ENCODE measurements at places on chromosomes 1 and 21.

DNA sequence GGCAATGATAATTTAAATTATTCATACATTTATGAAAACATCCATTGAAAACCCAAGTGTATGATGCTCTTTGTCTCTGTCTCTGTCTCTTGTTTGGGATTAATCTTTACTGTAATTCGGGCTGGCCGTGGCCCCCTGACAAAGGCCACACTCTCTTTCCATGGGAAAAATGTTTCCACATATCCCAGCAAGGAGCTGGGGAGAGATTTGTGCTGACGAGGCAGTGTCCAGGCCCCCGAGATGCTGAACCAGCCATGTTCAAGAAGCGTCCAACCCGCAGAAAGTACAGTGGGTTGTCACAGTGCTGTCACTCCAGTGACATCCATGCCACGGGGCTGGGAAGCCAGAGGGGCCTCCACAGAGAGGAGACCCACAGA lies 147.0 kb downstream of the PRDM16 start:
- DNase-seq: no peak

DNA sequence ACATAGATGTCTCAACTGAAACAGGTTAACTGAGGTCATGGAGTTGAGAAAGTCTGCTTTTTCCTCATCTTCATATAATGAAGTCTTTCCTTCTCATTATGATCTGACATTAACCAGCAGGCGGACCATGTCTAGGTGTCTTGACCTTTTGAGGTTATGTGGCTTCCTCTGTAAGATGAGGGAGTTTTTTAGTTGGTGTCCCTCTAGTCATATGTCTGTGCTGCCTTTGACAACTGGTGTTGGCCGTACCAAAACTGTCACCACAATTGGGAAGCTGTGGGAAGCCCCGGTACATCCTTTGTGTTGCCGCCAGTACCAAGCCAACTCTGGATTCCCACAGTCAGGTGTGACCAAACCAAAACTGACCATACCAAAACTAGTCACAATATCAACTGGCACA lies 105.1 kb downstream of the PBX1 start:
- DNase-seq: no peak

GRCh38 chr1:23286401-23286800 lies 57.7 kb downstream of the HNRNPR start:
- no peak for DNase-seq

GRCh38 chr1:39116860-39117728 lies 87.4 kb upstream of the MACF1 start:
- DNase-seq: no peak

GRCh38 chr1:70140894-70141293 lies 64.5 kb downstream of the LRRC40 start:
- no peak for DNase-seq

- DNase-seq: peak; percentile 94
These were observed at the start of gene IER5 for GRCh38 chr1:181088079-181089016. Gene IER5, plus strand, starts transcription at chr1:181088700. Its CDS starts 203 bp downstream, at chr1:181088903.

- DNase-seq: no peak
These were observed 226.4 kb downstream of the DYRK1A start for GRCh38 chr21:37593015-37593414.

GRCh38 chr1:155383406-155383805 lies 62.7 kb downstream of the RUSC1 start:
- DNase-seq: no peak

- DNase-seq: no peak
These were observed 391.0 kb downstream of the OMA1 start for GRCh38 chr1:58155418-58156123.

DNA sequence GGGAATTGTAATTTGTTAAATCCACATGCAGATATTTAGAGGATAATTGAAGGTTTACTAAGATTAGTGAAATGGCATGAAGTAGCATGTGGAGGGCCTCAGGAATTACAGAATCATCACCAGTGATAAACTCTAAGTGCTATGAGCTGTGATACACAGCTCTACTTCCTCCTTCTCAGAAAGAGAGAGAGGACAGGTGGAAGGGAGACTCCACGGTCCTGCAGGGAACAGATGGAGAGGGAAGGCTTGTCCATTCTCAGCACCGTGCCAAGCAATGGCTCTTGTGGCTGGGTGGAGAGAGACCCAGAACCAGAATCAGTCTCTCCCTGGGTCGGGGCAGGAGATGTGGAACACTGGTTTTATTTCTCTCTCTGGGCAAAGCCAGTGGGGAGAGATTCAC lies 27.8 kb upstream of the LYPD8 start:
- DNase-seq: no peak

DNA sequence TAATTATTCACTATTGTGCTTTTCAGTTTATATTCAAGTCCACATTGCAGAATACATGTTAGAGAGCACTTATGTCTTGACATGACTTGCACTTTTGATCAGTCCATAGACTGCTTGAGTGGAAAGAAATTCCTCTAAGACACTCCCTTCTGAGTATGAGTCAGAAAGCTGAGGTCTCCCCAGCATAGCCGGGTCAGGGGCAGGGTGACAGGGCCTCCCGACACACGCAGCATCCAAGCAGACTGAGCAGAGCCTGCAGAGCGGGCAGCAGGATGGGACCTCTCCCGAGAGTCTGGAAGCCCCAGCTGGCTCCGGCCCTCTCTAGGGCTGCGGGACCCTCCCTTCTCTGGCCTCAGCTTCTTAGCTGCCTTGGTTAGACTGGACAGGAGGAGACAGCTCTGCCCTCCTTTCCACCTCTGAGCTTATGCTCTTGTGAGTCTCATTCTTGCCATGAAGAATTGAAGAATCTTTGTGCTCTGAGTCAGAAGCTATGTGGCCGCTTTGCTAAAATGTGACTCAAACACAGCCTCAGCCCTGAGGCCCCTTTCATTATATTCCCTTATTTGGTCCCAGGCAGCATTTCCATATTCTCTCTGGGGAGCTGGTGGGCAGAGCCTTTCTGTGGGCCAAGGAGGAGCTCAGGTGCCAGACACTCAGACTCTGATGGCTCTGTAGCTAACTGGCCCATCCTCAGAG lies 11.2 kb upstream of the CAPN2 start:
- DNase-seq: no peak

- no peak for DNase-seq
These were observed 14.0 kb downstream of the ETS2 start for GRCh38 chr21:38819719-38820159.

GRCh38 chr1:242731446-242731845 lies 206.9 kb upstream of the PLD5 start:
- DNase-seq: no peak

- DNase-seq: no peak
These were observed 29.4 kb upstream of the SSX2IP start for GRCh38 chr1:84719543-84720217.

DNA sequence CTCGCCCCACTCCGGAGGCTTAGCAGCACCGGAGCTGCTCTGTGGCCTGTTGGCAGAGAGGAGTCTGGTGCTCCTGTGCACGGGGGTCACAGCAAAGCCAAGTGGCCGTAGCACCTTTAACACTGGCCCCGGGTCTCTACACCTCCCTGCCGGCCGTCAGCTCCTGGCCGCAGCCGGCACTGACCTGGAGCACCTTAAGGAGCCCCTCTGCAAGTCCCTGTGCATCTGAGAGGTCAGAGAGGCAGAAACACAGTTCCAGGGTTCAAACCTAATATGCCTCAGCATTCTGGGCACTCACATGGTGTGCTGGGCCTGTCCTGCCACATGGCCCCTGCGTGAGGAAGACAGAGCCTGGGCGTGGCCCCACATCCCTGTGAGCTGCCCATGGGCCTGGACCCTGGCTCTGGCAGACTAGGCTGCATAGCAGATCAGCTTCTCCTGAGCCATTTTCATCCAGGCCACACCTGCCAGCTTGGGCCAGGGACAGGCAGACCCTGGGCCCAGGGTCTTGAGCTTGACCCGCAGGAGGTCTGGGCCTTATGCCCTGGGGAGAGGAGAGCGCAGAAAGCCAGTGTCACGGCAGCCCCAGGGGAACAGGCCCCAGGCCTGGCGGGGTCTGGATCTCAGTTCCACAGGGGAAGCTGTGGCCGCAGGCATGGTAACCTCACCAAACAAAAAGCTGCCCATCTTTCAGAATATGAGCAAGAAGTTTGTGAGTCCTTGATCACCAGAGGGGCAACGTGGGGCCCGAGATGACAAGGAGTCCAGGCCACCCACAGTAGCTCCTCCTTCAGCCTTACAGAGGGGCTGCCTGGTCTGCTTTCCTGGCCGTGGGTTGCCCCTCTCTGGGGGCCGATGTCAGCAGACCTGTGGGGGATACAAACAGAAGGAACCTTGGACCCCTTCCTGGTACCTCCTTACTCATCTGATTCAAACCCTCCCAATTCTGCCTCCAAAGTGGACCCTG lies 146.0 kb upstream of the COL6A1 start:
- no peak for DNase-seq

GRCh38 chr1:108644984-108645383 lies 15.9 kb downstream of the HENMT1 start:
- DNase-seq: no peak

- DNase-seq: no peak
These were observed 277.0 kb upstream of the BRINP3 start for GRCh38 chr1:190754666-190755065.

DNA sequence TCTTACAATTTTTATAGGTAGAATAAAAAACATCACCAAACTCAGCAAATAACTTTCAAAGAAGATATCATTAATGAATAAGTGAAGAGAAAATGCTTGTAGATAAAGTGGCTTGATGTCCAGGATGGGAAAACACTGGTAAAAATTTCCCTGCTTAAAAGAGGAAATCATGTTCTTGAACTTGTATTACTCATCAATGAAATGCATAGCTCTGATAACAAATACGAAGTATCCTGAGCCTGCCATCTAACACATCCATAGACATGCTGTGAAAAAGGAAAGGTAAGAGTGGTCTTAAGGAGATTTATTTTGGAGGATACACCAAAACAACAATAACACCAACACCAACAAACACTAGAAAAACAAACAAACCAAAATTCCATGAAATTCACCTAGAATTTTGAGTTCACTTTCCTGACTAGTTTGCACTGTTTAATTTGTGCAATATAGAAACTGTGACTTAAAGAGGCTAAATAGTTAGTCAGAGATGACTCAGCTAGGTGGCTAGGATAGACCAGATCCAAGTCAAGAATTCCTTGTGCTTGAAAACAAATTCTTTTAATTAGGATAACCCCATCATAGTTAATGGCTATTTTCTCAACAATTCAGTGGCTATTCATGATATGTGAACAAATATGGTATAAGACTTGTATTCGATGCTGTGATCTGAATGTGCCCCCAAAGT lies 179.8 kb upstream of the KCNK2 start:
- DNase-seq: no peak

GRCh38 chr1:55631509-55631908 lies 416.3 kb upstream of the USP24 start:
- DNase-seq: no peak

GRCh38 chr1:60516996-60517395 lies 443.4 kb upstream of the C1orf87 start:
- DNase-seq: no peak

- DNase-seq: no peak
These were observed 9.7 kb downstream of the B3GALNT2 start for GRCh38 chr1:235494531-235494930.

GRCh38 chr1:21781815-21782348 lies 1.1 kb downstream of the USP48 start:
- no peak for DNase-seq

Measured in GM10248 (cell line).